NCI-H2029 (cell line): ENCODE measurements at places on chromosomes 1 and 21.

GRCh38 chr1:177567393-177567792 lies 396.6 kb downstream of the BRINP2 start:
- DNase-seq, result no peak

DNA sequence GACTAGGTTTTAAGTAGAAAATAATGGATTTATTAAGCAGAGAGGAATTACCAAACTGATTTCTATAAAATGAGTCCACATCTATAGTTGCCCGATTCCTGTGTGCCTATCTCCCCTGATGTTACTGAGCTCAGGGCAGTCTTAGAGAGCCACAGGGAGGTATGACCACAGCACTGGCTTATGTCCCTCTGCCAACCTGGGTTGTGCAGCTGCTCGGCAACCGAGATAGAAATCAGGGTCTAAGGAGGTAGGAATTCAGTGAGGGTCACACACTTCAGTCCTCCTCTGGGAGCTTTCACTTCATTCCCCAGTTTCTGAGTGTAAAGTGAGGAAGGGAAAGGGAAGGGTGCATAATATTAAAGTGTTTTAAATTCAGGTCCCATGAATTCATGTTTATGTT lies 386.8 kb downstream of the KCNH1 start:
- no peak for DNase-seq

DNA sequence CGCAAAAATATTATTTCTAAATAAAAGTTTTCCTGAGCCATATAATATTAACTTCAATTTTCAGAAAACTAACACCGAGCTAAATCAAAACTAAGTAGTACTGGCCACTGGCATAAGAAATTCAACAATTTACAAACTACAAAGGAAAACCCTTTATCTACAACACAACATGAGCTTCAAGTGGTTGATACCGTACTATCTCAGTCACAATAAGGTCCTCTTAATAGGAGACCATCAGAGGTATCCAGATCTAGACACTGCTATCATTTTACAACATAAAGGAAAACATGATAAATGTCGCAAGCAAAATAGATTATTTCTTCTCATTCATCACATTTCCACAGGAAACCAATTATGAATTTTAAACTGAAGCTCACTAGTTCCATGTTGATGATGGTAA lies 39.5 kb downstream of the GATAD2B start:
- no peak for DNase-seq

DNA sequence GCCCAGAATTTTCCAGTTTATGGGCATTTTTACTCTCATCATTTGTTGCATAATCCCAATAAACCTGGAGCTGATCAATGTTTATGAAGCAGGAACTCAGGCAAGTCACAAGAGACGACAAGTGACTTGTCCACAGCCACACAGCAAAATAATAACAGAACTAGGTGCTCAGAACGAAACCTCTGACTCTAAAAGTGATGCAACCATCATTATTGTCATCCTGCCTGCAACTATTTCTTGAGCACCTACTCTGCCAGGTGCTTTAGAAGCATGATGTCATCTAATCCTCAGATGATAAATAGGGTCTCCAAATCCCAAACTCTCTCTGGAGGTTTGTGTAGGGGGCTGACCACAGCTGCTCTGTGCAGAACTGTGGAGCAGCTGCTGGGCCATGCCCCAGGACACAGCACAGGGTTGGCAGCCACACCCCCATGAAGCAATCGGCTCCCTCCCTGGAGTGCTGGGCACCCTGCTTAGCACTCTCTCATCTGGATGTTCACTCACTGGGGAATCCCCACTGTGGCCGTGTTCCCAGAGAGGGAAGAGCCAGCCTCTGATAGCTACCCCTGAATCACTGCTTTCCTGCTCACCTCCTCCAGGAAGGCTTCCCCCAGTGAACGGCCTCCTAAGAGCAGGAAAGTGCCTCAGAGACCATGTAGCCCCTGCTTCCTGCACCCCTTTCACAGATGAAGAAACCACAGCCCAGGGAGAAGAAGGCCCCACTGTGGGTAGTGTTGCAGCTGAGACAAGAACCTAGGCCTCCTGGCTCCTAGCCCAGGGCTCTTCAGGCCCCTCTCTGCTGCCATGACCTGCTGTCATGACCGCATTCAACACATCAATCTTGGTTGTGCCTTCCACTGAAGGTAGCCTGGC lies 2.1 kb downstream of the TTC22 start:
- DNase-seq, result peak; percentile 50

GRCh38 chr1:231446138-231446537 lies 24.1 kb upstream of the EGLN1 start:
- no peak for DNase-seq

DNA sequence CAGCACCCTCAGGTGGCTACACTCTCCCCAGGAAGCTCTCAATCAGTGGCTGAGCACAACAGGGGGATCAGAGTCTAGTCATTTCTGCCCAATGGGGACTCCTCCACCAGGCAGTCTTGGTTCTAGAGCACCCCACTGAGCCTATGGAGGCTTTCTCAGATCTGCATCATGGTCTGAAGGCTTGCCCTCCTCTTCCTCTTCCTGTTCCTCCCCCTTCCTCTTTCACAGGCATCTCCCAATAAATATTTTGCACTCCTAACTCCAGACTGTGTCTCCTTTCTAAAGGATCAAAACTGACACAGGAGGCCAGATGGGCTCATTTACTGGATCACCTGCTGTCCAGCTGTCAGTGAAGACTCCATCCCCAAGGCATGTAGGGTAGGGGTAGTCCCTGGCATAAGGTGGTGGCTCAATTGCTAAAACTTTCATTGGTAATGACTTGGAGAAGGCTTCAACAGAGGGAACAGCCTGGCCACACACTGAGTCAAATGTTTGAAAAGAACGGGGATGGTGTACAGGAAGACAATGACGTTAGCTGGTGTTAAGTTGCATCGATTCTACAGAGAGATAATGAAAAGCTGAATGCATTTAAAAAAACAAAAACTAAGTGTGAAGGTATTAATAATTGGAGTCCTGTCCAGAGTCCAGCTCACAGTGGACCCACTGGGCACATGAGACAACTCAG lies 84.2 kb upstream of the SLC2A1 start:
- no peak for DNase-seq

DNA sequence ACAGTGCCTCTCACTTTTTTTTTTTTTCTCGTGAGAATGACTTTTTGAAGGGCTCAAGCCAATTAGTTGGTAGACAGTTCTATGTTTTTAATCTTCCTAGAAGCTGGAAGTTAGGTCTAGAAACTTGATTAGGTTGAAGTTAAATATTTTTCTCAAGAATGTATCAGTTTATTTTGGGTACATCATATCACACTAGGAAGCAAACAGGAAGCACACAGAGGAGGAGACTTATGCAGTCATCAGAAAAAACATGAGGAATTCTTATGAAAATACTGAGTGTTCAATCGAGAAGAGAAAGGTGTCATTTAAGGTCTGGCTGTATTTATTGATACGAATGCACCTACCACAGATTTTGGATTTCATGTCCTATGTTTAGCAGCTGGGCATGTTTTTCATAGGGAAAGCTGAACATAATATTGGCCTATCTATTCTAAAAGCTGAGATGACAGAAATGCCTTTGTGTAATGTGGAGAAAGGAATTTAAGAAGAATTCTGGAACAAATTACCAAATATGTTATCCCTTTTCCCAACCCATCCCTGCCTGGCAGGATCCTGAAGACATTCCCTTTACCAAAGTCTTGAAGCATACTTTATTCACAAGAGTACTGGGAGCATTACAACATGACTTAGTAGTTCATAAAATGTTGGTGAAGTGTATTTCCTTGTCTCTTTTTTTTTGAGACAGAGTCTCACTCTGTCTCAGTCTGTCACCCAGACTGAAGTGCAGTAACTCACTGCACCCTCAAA lies 17.5 kb upstream of the ZFP69B start:
- DNase-seq, result no peak

DNA sequence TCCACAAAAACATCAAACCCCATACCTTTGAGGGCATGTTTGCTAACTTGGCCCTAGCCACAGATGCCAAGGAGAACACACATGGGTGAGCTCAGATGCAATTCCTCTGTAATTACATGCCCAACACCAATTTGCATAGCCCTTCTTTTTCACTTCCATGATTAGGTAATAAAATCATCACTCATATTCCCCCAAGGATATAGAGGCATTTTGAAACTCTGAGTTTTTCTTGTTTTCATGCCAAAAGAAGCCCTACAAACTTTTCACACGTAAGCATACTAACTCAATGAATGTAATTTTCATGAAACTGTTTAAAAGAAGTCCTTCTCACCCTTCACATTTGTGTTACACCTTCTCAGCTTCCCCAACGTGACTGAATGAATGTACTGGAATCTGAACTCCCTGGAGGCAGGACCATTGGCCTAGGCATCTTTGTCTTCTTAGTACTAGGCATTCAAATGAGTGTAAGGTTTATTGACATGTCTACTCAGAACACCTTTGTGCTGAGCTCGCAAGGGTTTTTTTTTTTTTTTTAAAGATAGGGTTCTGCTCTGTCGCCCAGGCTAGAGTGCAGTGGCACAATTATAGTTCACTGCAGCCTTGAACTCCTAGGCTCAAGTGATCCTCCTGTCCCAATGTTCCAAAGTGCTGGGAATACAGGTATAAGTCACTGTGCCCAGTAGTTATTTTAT lies 31.0 kb downstream of the FBXO42 start:
- no peak for DNase-seq

DNA sequence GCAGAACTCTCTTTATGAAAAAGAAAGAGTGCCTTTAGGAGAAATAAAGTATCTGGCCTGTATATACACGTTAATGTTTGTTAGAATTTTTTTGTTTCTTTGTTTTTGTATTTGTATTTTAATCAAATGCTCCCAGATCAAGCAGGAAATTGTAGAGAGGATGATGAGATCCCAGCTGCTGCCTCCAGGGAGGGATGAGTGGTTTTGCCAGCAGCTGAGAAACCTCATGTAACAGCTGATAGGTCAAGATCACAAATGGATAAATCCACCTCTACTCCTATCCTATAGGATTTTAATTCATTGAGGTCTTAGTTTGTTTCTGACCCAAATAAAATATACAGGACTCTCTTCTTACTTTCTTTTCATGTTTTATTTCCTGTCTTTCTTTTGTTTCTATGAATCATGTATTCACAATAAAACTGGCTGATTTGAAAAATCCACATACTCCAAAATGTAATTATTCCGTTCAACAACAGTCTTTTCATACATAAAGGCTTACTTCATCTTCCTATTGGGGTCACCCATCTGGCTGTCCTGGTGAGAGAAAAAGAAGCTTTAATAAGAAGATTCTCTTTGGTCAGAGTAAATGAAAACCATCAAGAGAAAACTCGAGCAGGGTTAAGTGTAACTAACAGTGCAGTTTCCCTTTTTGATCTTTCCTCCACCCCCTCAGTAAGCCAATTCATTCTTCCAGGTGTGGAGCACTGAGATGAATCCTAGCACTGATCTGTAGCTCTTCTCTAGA lies 129.3 kb upstream of the PLPPR5 start:
- peak; percentile 8 for DNase-seq

GRCh38 chr1:246726881-246727280 lies 2.7 kb downstream of the SCCPDH start:
- DNase-seq, result no peak

- no peak for DNase-seq
Measured at GRCh38 chr1:205813755-205814058, 709 bp upstream of the SLC41A1 start.

DNA sequence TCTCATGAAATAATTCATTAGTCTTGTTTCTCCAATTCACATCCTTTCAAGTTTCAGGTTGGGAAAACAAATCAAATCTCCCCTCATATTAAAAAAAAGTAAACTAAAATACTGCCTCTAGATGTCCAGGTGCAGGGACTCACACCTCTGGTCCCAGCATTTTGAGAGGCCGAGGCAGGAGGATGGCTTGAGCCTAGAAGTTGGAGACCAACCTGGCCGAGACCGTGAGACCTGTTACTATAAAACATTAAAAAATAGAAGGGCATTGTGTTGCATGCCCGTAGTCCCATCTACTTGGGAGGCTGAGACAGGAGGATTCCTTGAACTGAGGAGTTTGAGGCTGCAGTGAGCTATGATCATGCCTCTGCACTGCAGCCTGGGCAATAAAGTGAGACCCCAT lies 61.9 kb downstream of the ST6GALNAC5 start:
- DNase-seq, result no peak

- DNase-seq, result no peak
Measured at GRCh38 chr1:97500760-97501159, 420.1 kb downstream of the DPYD start.

DNA sequence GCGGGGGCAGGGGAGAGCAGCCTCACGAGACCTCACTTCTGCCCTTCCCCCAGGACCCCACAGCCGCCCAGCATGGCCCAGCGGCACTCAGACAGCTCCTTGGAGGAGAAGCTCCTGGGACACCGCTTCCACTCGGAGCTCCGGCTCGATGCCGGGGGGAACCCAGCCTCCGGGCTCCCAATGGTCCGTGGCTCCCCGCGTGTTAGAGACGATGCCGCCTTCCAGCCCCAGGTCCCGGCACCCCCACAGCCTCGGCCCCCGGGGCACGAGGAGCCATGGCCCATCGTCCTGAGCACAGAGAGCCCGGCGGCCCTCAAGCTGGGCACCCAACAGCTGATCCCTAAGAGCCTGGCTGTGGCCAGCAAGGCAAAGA lies 8.5 kb downstream of the ARHGEF16 start:
- DNase-seq, result no peak

DNA sequence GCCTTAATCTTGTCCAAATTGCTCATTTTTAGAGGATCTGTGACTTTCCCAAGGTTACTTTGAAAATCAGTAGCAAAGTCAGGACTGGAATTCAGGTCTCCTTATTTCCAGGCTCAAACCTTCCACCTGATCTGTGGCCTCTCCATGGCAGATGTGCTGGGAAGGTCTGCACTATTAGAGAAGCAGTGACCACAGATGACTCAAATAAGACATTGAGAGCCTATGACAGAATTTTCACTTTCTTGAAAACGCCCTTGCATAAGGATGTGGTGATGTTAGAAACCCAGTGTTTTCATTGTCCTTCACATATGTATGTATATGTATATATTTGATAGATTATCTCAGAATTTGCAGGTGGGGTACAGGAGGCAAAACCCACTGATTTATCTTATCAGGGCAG lies 45.3 kb downstream of the TTC39A start:
- no peak for DNase-seq
